Esophagus squamous epithelium (tissue), 5 donors: ENCODE measurements at places on chromosomes 16 and 17.

DNA sequence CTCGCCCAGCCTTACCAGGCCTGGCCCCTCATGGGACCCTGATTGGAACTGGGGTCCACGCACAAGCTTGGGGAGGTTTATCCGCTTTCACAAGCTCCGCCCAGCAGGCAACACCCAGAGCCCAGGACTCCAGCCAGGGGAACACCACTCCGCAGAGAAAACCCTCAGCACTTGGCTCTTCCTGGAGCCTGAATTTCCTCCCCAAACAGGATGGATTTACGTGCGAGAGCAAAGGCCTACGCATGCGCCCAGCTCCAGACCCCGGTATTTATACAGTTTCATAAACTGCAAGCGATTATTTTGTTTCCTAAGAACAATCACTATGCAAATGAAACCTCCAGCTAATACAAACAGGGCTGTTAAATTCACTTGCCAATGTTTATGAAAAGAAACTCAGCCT is 22.8 kb downstream of the ZNF423 start:
- DNase-seq: no peak

- no peak for DNase-seq
Measured at GRCh38 chr17:80761110-80761871, 216.7 kb downstream of the RPTOR start.

DNA sequence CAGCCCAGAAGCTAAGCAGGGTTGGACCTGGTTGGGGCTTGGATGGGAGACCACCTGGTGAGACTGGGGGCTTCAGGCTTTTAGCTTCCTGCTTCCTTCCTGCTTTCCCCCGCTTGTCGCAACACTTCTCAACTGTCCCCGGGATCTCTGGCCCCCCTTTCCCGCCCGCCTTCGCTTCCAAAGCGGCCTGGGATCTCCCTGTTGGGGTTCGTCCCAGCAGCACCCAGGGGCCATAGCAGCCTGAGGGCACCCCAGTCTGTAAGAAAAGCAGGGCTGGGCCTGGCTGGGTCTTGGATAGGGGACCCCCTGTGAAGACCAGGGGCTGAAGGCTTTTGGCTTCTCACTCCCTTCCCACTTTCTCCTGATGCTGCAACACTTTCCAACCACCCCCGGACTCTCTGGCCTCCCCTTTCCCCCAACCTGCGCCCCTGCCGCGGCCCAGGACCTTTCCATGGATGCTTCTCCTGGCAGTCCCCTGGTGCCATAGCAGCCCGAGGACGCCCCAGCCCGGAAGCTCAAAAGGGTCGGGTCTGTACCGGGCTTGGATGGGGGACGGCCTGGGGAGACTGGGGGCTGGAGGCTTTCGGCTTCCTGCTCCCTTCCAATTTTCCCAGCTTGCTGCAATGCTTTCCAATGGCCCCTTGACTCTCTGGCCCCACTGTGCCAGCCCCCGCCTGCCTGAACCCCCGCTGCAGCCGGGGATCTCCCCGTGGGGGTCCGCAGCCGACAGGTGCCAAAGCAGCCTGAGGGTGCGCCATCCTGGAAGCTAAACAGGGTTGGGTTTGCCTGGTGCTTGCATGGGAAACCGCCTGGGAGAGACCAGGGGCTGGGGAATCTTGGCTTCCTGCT is 2276.2 kb downstream of the TP53TG3F start:
- DNase-seq: no peak

DNA sequence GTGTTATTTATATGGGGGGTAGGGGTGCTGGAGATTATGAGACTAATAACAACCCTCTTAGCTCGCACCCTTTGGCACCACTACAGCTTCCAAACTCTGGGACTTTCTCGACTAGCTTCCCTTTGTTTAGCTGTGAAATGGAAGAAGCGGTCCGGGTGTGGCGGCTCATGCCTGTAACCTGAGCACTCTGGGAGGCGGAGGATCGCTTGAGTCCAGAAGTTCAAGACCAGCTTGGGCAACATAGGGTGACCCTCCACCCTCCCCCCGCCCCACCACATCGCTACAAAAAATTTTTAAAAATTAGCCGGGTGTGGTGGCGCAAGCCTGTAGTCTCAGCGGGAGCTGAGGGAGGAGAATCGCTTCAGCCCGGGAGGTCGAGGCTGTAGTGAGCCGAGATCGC is 814 bp upstream of the CDH3 start:
- DNase-seq: no peak

- DNase-seq: no peak
Measured at GRCh38 chr17:53571342-53571741, 251.4 kb upstream of the KIF2B start.

GRCh38 chr16:53707671-53708070 is 3.7 kb downstream of the FTO start:
- no peak for DNase-seq

DNA sequence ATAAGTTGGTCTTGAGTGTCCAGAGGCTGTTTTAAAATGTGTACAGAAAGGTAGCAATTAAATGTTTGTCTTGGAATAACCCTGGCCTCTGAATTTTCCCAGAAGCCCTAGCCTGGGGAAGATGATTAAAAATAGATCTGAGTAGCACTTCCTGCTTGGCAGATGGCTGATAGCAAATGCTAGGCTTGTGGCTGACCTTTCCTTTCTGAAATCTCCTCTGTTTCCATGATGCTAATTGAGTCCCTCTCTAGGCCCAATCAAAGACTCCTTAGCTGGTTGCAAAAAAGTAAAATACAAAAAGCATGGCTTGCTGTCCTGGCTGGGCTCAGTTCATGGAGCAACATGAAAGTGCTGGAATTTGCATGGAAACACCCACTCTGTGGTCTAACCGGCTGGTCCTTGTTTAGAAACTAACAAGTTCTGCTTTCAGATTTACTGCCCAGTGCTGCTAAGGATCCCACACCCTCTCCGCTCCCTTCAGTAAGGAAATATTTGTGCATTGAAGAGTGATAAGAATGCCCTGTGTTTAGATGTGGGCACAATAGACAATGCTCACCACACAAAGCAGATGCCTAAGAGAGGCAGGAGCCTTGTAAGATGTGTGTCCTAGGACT is 40.8 kb downstream of the YPEL2 start:
- no peak for DNase-seq

GRCh38 chr16:85129876-85130704 is 17.8 kb upstream of the CIBAR2 start:
- no peak for DNase-seq
